ENCODE measurements at places on chromosomes 2 and 18.

DNA sequence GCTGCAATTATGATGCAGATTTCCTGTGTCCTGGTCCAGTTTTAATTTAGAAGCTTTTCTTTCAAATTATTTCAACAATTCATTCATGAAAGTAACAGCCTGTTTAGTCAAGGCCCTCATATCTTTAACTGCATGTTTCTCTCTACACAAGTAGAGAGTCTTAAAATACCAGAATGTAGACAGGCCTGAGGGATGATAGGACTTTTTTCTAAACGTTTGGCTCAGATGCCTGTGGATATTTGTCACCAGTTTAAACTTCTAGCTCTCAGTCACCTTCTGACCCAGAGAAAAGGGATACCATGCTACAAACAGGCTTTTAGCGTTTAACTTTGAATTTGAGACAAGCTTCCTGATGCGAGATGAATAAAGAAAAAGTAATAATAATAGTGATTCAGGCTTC lies 15.7 kb downstream of the COL5A2 start:
- no peak for DNase-seq

GRCh38 chr2:24421668-24422067 lies 61.3 kb upstream of the ITSN2 start:
- DNase-seq, result peak; percentile 75

GRCh38 chr2:5546181-5546580 lies 146.0 kb upstream of the SOX11 start:
- DNase-seq, result no peak

- no peak for DNase-seq
Observed at GRCh38 chr2:149152469-149152953, 114.0 kb downstream of the LYPD6B start.

DNA sequence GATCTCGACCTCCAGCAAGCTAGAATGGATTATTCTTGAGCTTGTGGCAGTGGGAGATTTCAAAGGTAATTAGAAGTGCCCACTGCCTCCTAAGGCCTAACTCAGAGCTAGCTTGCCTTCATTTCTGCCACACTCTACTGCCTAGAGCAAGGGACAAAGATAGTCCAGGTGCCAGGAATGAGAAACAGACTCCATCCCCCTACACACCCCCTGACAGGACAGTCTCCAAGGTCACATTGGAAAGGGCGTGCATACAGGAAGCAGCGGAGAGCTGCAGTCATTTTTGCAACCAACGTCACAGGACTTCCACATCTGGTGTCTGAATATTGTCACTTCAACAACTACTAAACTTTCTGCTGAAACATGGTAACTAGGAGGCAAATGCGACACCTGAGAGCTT lies 101.0 kb upstream of the SH3BP4 start:
- DNase-seq, result no peak

GRCh38 chr2:160465002-160465401 lies 28.6 kb downstream of the RBMS1 start:
- no peak for DNase-seq

DNA sequence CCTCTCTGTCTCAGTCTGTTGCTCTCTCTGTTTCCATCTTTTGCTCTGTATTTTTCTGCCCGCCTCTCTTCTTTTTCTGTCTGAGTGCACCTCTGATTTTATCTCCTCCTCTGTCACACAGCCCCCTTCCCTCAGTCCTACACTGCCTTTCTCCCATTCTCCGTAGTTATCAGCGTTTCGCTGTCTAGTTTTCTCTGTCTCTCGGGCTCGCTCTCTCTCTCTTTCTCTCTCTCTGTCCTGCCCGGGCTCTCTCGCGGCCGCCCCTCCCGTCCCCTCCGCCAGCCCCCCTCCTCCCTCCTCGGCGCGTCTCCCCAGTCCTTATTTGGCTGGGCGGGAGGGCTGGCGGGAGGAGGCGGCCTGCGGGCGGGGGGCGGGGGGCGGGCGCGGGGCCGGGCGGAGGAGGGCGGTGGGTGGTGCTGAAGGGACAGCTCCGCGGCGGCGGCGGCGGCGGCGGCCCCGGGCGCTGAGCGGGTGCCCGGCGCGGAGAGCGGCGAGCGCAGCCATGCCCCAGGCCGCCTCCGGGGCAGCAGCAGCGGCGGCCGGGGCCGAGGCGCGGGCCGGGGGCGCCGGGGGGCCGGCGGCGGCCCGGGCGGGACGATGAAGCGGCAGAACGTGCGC lies at the start of gene KCNK3:
TSS of gene KCNK3 (plus strand) at position 444 of the 618 bp plus-strand sequence. CDS start at position 598, 154 bp downstream.
- peak; percentile 22 for DNase-seq

GRCh38 chr2:46216213-46216612 lies 81.0 kb upstream of the EPAS1 start:
- DNase-seq, result no peak

DNA sequence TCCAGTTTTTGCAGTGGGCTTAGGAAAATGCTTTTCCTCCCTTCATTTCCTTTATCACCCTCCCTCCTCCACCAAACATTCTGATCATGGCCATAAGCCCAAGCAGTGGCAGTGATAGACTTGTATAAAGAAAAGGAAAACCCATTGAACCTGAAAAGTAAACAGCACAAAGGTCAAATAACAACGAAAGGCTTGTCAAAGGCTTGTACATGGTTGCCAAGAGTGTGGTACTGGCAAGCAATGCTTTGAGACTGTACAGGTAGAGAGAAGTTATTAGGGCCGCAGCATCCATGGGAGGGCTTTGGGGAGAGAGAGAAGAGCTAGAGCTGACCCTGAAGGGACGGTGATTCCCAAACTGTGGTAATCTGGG lies 2.1 kb upstream of the VWA3B start:
- DNase-seq, result no peak

GRCh38 chr2:211251016-211251415 lies 694.6 kb downstream of the CPS1 start:
- no peak for DNase-seq

- DNase-seq, result no peak
Observed at GRCh38 chr18:42861271-42861670, 254.2 kb downstream of the RIT2 start.

- no peak for DNase-seq
Observed at GRCh38 chr18:3530807-3531206, 80.8 kb downstream of the TGIF1 start.

GRCh38 chr2:167240671-167241070 lies 352.4 kb downstream of the XIRP2 start:
- no peak for DNase-seq

GRCh38 chr2:21039979-21040467 lies 3.9 kb downstream of the APOB start:
- no peak for DNase-seq

- peak; percentile 64 for DNase-seq
Observed at GRCh38 chr2:156436497-156437085, 412 bp downstream of the GPD2 start.

GRCh38 chr2:2542316-2542715 lies 211.2 kb upstream of the MYT1L start:
- DNase-seq, result no peak

GRCh38 chr2:69335311-69335710 lies 51.7 kb downstream of the GFPT1 start:
- DNase-seq, result no peak

GRCh38 chr2:84972207-84972783 lies 1.3 kb downstream of the KCMF1 start:
- no peak for DNase-seq

Data from common myeloid progenitor, CD34-positive (primary cell).